Vagina (tissue), 2 donors: ENCODE measurements at places on chromosomes 4 and X.

- no peak overlapping the region for H3K4me3 ChIP-seq
- no peaks in the 10 kb centered on the region for H3K27me3 ChIP-seq
- H3K36me3 ChIP-seq = peaks cover 12% of the 10 kb centered on the region
- H3K4me1 ChIP-seq = peaks cover 3% of the 10 kb centered on the region
These were observed 12.3 kb downstream of the PGRMC2 start for GRCh38 chr4:128275346-128275745.

DNA sequence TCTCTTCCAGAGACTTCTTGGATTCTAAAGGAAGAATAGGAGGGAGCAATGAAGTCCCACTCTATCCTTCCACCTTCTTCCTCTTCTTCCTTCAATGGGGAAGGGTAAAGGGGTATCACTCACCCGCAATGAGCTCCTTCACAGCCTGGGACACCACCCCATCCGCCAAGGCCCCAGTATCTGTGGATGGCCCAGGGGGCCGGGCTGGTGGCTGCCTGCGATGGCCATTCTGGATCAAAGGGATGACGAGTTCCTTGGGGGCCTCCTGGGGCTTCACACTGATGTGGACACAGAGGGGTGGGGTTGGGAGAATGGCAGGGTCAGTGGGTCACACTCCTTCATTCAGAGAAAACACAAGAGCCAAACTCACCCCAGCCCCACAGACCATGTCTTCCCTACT, 1.0 kb downstream of the GPKOW start:
- no peaks in the 10 kb centered on the region for H3K27me3 ChIP-seq
- H3K27ac ChIP-seq = peak overlapping the region; percentile 70
- peaks cover 8% of the 10 kb centered on the region for H3K4me1 ChIP-seq
- peak overlapping the region; percentile 69 for H3K4me3 ChIP-seq
- no peak for DNase-seq

GRCh38 chr4:4693258-4693657, 151.4 kb upstream of the STX18 start:
- no peaks in the 10 kb centered on the region for H3K4me1 ChIP-seq
- no peak for DNase-seq
- H3K36me3 ChIP-seq = no peaks in the 10 kb centered on the region

DNA sequence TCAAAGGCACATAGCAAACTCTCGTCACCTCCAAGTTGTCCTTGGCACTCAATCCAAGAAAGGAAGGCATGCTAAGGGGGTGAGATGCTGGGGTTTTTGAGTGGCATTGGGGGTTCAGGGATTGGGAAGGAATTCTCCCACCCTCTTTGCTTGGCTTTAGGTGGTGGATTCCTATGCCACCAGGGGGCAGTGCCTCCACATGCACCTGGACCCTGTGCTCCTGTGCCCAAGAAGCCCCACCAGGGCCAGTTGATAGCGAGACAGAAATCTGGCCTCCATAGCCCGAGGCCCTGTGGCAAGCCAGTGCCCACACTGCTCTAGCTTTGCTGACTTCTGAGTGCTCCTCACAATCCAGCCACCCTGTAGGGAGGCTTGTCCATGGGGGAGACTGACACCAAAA, 2.0 kb upstream of the FATE1 start:
- DNase-seq = no peak
- H3K27me3 ChIP-seq = no peaks in the 10 kb centered on the region
- H3K4me3 ChIP-seq = no peak overlapping the region
- no peaks in the 10 kb centered on the region for H3K4me1 ChIP-seq

DNA sequence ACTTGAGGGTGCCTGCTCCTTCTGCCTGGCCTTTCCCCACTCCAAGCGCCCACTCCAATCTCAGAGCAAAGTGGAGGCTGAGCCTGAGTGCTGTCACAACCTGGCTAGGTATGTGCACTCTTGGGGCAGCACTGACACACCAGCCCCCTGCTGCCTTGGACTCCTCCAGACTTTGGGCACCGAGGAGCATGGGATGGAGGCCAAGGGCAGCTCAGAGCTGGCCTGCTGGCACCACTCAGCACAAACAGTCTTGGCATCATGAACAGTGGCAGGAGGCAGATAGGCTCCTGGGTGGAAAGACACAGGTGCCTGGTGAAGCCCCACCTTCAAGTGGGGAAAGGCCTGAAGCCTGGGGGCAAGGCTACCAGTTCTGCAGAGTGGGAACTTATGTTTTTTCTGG, 91.8 kb downstream of the KCNIP4 start:
- H3K4me1 ChIP-seq = no peaks in the 10 kb centered on the region
- H3K4me3 ChIP-seq = no peak overlapping the region
- H3K27me3 ChIP-seq = no peaks in the 10 kb centered on the region
- DNase-seq = no peak
- no peak overlapping the region for H3K27ac ChIP-seq
- no peaks in the 10 kb centered on the region for H3K36me3 ChIP-seq

GRCh38 chr4:71713611-71714203, 70.2 kb downstream of the GC start:
- H3K4me1 ChIP-seq = no peaks in the 10 kb centered on the region
- no peak for DNase-seq
- H3K27me3 ChIP-seq = no peaks in the 10 kb centered on the region
- H3K27ac ChIP-seq = no peak overlapping the region
- H3K4me3 ChIP-seq = no peak overlapping the region
- H3K36me3 ChIP-seq = no peaks in the 10 kb centered on the region

DNA sequence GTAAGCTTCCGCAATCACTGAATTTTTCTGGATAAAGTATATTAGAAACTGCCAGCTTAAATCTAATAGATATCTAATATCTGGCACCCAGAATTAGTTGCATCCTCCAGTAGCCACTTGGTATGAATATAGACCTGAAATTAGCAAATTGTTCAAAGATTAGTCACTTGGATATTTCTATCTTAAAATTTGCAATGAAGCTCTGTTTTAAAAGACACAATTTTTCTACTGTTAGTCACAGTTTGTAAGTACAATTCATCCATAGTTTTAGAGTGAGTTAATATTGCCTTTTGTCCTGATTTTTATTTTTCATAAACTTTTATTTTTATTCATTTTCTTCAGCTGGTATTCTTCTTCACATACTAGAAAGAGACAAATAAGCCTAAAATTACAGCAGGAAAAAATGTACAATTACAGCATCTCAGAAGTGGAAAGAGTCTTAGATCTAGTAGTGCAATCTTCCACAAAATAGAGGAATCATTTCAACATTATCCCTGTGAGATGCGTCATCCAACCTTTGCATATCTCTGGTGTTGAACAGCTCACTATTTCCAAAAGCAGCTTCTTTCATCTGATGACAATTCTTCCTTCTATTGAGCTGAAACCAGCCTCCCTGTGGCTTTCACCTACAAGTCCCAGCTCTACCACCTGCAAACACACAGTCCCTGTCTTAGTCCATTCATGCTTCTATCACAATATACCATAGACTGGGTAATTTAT, 190.0 kb upstream of the AR start:
- no peak overlapping the region for H3K4me3 ChIP-seq
- no peak for DNase-seq
- H3K27me3 ChIP-seq = no peaks in the 10 kb centered on the region
- no peaks in the 10 kb centered on the region for H3K36me3 ChIP-seq

- no peaks in the 10 kb centered on the region for H3K27me3 ChIP-seq
- H3K4me1 ChIP-seq = no peaks in the 10 kb centered on the region
- no peak overlapping the region for H3K4me3 ChIP-seq
- no peaks in the 10 kb centered on the region for H3K36me3 ChIP-seq
These were observed 488.5 kb downstream of the RPA4 start for GRCh38 chrX:97372001-97372766.
